ENCODE measurements at places on chromosomes 5 and 9.

DNA sequence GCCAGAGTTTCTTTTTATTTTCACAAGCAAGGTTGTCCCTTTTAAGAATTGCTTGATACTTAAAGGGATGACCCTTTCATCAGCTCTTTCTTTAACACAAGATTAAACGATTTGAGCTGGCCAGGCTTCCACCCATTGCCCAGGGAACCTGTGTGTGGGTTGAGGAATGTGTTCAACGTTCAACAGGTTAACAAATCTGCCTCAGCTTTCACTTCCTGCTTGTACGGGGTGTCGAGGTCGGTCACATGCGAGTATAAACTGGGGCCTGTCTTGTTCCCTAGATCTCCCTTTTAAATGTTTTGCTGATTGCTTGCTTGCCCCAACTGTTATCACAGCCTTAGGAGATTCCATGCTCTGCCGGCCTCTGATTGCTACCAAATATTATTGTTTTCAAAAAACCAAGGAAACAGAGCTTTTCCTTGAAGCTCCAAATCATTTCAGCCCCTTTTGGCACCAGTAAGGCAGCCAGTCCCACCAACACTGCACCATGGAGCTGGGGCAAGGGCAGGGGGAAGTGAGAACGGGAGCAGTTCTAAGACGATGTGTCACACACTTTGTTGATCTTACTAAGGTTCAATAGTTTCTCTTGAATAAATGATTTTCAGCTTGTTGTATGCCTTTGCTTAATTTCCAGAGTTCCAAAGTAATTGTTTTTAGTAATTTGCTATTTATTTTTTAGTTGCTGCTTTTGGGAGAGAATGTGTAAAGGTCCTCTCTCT lies 10.7 kb upstream of the CLK4 start:
- no peak for DNase-seq

DNA sequence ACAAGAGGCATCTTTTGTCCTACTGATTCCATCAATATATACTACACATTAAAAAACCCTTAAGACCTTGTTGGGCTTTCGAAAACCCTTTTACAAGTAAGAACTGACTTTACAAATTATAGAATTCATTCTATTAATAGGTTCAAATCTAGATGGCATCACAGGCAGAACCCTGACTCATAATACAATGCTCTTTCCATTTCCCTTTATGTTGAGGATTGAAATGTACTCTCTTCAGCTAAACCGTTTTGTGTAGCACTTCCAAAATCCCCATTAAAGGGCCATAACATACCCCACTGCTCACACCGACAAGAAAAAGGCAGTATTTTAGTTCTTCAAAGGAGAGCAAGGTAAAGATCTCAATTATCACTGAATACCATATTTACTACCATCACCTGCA lies 11.2 kb downstream of the CSNK1A1 start:
- no peak for DNase-seq

DNA sequence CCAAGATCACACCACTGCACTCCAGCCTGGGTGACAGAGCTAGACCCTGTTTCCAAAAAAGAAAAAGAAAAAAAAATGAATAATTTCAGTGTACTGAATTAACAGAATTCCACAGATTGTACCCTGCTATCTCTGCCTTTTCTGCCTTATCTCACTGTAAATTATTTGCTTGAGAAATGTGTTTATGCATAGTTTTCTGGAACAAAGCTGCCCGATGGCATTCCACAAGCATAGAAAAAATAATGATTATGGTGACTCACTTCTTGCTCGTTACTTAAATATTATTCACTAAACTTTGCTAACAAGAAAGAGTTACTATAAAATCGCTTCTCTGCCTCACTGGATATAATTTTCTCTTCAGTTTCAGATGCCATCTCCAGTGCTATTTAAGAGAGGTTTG lies 88.7 kb upstream of the FAM169A start:
- DNase-seq = no peak

GRCh38 chr9:97749928-97750327 lies 52.8 kb upstream of the XPA start:
- no peak for DNase-seq

DNA sequence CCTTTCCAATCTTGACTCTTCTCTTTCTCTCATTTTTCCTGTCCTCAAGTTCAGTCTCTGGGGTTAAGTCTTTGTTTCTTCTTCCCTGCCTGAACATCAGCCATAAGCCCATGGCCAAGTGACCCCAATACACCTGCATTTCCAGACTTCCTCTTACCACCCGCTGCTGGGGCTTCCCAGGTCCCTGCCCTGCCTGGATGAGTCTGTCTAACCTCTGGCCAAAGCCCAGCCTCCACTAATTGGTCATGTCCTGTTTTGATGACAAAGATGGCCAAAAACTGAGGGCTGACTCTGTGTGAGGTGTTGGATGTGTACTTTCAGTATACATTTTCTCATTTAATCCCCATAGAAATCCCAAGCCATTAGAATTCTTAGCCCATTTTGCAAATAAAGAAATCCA lies 47.3 kb downstream of the SH3TC2 start:
- no peak for DNase-seq

DNA sequence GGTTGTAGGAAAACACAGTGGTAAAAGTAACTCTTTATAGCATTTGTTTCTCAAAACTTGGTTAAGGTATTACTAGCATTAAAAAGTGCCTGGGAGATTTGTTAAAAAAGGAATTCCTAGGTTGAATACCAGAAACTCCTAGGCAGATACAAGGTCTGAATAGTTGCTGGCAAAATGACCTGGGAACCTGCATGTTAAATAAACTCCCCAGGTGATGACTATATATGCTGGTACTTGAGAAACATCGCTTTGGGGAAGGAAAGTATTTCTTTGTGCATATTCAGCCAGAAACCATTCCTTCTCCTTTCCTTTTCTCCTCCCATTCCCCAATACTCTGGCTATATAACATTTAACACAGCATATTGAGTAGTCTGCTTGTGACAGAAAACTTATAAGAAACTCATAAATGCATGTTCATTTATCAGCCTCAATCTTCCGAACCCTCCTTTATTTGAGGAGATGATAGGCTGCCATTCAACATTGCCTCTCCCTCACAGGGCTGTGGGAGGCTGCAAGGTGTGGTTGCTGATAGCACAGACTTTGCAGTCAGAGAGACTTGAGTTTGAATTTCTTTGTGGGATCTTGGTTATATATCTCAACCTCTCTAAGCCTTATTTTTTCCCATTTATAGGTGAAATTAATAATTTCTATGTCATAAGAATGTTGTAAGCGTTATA lies 28.7 kb downstream of the PCSK1 start:
- DNase-seq = no peak

GRCh38 chr9:89588271-89588879 lies 16.4 kb upstream of the GADD45G start:
- DNase-seq = no peak

DNA sequence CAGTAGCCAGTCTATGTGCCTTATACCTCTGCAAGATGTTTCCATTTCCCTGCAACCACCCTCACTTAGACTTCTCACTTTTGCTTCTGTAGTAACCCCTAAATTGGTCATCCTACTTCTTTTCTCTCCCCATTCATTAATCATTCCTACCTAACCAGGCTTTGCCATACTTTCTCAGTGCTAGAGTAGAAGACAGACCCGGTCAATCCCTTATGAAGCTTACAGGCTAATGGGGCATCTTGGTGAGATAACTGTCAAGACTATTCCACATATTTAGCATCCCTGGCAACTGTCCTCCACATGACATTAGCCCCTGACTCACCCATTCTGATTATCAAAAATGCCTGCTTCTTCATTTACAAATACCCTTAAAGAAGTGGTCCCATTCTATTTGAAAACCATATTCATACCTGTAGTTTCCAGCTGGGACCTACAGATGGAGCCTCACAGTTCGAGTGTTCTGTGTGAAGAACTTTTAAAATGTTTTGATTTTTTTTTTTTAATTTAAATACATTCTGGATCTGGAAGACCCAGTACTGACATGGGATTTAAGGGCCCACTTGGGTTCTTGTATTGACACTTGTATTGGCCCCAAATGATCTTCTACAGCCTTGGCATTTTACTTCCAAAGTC lies 21.0 kb downstream of the F2RL2 start:
- DNase-seq = no peak

DNA sequence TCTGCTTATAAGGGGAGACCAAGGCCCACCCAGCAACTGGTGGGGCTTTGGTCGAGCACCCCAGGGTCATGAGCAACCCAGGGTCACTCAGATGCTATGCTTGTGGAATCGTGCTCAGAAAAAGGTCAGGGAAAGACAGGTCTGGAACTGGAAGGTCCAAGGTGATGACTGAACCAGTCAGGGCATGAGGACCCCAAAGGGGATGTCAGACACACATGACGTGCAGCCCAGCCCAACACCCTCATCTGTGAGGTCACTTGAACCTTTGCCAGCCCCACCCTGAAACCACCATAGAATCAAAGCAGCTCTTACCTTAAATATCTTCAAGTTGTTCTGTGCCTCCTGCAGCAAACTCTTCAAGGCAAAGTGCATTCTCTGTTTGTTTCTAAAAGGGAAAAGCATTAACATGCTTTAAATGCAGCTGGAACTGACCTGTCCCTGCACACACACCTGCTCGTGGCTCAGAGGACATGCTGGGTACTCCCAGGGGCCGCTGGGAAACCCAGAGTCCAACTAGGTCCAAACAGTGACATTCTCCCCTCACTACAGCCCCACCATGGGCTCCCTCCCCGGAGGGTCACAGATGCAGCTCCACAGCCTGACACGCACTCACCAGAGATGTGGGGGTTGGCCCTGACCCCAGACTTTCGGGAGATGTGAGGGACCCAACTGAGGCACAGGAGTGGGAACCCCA lies 29.4 kb downstream of the IPPK start:
- no peak for DNase-seq

DNA sequence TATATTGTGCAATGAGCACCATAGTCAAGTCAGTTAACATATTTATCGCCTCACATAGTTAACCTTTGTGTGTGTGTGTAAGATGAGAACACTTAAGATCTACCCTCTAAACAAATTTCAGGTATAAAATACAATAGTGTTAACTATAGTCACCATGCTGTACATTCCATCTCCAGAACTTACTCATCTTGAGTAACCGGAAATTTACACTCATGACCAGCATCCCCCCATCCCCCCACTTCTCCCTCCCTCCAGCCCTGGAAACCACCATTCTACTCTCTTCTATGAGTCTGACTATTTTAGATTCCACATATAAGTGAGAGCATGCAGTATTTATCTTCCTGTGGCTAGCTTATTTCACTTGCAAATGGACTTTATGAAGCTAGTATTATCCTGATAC lies 40.3 kb downstream of the ZNF354A start:
- no peak for DNase-seq

DNA sequence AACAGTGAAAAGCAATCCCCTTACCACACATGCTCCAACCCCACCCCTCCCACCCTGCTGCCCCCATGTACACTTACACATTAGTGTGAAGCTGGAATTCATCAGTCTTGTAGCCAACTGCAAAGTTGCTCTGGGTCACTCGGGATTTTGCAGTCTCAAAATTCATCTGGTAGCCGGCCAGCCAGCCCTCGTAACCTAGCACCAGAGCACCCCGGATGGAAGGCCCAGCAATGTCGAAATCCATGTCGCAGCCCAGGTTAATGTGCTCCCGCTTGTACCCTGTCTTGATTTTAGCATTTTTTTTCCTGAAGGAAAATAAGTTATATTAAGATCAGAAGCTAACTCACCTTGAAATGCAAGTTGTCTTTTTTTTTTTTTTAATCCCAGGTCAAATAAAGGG lies 12.2 kb upstream of the C5orf15 start:
- DNase-seq = no peak

DNA sequence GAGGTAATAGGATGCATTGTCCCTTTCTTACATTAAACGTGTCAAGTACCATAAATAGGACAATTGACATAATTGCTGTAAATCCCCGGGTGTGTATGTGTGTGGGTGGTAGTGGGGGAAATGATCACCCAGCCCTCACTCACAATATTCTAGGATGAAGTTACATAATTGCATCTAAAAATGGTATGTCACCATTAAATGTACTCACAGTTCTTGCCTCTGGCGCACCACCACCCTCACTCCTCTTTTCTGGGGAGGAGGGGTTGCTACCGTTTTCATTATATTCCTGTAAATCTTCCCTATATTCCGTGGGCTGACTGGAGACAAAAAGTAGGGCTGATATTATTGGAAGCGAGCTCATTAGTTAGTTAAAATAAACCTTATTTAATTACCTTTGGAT lies 563.8 kb downstream of the TLR4 start:
- DNase-seq = no peak

GRCh38 chr5:26833596-26833995 lies 204.8 kb downstream of the CDH9 start:
- no peak for DNase-seq

DNA sequence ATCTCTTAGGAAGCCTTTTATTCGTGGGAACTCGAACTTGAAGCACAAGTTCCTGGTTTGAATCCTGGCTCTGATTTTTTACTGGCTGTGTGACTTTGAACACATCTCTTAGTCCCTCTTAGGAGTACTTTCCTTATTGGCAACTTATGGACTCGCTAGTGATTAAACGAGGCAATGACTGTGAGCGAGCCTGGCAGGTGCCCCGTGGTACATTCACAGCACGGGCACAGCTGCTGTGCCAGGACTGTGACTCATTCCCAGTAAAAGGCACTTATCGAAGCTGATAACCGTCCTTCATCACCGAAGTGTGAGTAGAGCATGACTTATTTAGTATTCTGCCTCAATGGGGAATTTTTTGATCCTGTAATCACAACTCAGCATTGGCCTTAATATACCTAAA lies 22.7 kb downstream of the CFAP90 start:
- DNase-seq = no peak

DNA sequence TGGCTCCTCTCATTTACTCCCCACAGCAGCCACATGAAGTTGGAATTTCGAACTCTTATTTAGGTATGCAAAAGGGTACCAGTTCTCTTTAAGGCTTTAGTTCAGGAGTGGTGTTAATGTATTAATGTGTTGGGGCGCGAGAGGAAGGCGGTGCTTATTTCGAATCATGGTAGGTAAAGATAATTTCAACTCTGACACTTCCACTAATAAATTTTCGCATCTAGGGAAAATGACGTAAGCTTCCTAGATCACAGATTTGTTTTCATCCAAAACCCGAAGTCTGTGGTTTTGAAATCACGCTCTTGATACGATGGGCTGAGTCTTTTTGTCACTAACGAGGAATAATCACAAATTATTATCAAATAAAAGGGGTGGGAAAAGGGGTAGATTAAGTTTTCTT lies 681 bp downstream of the PPWD1 start:
- DNase-seq = no peak

Data from smooth muscle cell of the brain vasculature (primary cell).